ENCODE measurements at places on chromosomes 2 and 18. TPM values are rescaled to one million over a fixed set of nuclear protein-coding genes. Genes with fewer than 3 reads are reported as not detected.

GRCh38 chr18:64674694-64675093, 525.8 kb upstream of the LINC00305 start:
- peaks cover 7% of the 10 kb centered on the region for H3K4me1 ChIP-seq
- DNase-seq = no peak
- H3K27me3 ChIP-seq = no peaks in the 10 kb centered on the region
- H3K36me3 ChIP-seq = peaks cover 3% of the 10 kb centered on the region

- H3K36me3 ChIP-seq = no peaks in the 10 kb centered on the region
- DNase-seq = peak; percentile 2
- no peaks in the 10 kb centered on the region for H3K4me1 ChIP-seq
- no peak overlapping the region for H3K27ac ChIP-seq
- no peak overlapping the region for H3K4me3 ChIP-seq
These were observed 971.3 kb upstream of the FAM98A start for GRCh38 chr2:34570266-34570872.

Gene ADD2
- total RNA-seq = 31.8 TPM

- DNase-seq = no peak
- no peaks in the 10 kb centered on the region for H3K4me1 ChIP-seq
- H3K27me3 ChIP-seq = peaks cover 3% of the 10 kb centered on the region
- H3K36me3 ChIP-seq = no peaks in the 10 kb centered on the region
These were observed 208.5 kb upstream of the ACVR2A start for GRCh38 chr2:147636238-147636882.

DNA sequence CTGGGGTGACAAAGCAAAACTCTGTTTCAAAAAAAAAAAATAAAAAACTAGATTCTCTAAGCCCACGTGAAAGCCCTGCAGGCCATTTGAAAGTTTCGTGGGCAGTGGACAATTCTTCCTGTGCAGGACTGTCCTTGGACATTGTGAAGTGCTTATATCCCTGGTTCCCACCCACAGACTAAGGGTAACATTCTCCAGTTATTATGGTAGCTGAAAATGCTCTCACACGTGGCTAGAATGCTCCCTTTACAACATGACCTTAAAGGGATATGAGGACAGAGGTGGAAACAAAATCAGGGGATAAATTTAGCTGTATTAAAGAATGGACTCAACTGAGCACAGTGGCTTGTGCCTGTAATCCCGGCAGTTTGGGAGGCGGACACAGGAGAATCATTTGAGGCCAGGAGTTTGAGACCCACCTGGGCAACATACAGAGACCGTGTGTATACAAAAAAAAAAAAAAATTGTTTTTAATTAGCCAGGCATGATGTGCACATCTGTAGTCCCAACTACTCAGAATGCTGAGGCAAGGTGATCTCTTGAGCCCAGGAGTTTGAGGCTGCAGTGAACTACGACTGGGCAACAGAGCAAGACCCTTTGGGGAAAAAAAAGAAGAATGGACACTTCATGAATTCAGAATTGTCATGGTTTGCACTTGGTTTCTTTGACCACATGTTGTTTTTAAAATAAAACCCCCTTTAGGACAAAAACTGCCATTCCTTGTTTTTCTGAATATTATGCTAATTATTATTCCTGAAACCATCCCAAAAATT, 167.9 kb downstream of the MGAT5 start:
- peaks cover 13% of the 10 kb centered on the region for H3K36me3 ChIP-seq
- DNase-seq = no peak
- H3K27me3 ChIP-seq = peaks cover 13% of the 10 kb centered on the region
- H3K4me3 ChIP-seq = no peak overlapping the region
- H3K4me1 ChIP-seq = no peaks in the 10 kb centered on the region

GRCh38 chr2:19125901-19126680, 232.3 kb downstream of the OSR1 start:
- H3K4me1 ChIP-seq = peaks cover 23% of the 10 kb centered on the region
- H3K36me3 ChIP-seq = no peaks in the 10 kb centered on the region
- H3K27me3 ChIP-seq = no peaks in the 10 kb centered on the region
- no peak for DNase-seq
- H3K4me3 ChIP-seq = no peak overlapping the region

- no peak overlapping the region for H3K27ac ChIP-seq
- H3K4me1 ChIP-seq = no peaks in the 10 kb centered on the region
- H3K4me3 ChIP-seq = no peak overlapping the region
- H3K36me3 ChIP-seq = no peaks in the 10 kb centered on the region
These were observed 86.0 kb upstream of the SATB2 start for GRCh38 chr2:199543606-199544172.
